ENCODE measurements at places on chromosomes 2 and 18. TPM values are rescaled to one million over a fixed set of nuclear protein-coding genes. Genes with fewer than 3 reads are reported as not detected.

TNFAIP6 gene
- total RNA-seq = 0.75 TPM

FAM161A gene
- 2.8 TPM for total RNA-seq

GRCh38 chr2:28552045-28552823 lies 56.4 kb downstream of the PLB1 start:
- DNase-seq = peak; percentile 52

- peak; percentile 67 for DNase-seq
Measured at GRCh38 chr18:376311-376710, 108.5 kb upstream of the THOC1 start.

DNA sequence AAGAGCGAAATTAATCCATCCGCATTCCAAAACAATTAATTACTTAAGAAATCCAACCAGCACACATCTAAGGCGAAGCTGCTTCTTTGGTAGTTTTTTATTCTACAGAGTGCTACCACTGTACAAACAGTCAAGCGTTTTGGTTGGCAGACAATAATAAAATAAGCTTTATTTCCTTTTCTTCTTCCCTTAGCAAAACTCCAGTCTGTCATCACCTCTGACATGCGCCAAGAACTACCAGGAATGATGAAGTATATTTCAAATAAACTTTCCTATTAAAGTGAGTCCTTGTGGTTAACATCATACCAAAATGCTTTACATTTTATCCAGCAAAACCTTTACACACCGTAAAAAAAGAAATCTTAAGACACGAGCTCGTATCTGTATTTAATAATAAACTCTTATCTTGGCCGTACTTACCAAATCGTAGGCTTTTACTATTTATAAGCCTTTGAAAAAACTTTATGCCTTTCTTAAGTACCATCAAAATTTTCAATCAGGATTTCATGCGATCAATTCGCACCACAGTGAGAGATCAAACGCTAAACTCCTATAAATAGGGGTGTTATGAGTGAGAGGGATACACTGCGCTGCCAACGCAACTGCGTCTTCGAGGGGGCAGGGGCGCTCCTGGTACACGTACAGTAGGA lies 1.3 kb downstream of the ATL2 start:
- DNase-seq = peak; percentile 11

All from astrocyte (in vitro differentiated cells and primary cell).